ENCODE measurements at places on chromosomes 13 and 19.

DNA sequence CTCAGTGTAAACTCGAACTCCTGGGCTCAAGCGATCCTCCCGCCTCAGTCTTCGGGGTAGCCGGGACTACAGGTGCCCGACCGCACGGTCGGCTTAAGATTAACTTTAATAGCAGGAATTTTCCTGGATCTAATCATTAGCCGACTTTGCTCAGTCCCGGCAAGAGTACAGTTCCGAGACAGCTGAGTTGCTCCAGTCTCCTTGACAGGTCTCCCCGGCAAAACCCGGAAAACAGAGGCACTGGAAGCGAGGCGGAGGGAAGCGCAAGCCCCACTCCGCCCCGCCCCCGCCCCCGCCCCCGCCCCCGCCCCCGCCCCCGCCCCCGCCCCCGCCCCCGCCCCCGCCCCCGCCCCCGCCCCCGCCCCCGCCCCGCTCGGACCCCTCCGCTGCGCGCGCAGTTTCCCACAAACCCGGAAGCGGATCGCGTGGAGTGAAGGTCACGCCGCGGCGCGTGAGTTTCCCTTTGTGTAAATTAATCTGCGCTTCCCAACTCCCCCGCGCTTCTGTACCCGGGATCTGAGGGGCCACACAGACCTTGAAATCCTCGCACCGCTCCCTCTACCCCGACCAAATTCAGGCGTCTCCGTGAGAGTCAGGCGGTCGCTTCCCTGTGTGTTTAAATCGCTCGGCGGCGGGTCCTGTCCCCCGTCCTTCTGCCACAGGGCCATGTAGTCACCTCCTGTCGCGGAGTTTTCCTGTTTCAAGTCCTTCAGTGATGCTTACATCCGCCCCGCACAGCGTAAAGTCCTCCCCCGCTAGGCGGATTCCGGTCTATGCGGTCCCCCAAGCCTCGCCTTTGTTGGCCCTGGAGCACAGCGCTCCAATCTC is at the start of gene ZNF480:
ZNF480 (plus strand) TSS at position 397 of the 828 bp plus-strand sequence. CDS start 3,244 bp downstream, outside the sequence.
- H3K27me3 ChIP-seq: no peaks in the 10 kb centered on the region
- H3K36me3 ChIP-seq: peaks cover 21% of the 10 kb centered on the region
- peak; percentile 90 for DNase-seq
- peak within 1 kb of the TSS; percentile 98 for H3K4me3 ChIP-seq
- peaks cover 14% of the 10 kb centered on the region for H3K4me1 ChIP-seq

DNA sequence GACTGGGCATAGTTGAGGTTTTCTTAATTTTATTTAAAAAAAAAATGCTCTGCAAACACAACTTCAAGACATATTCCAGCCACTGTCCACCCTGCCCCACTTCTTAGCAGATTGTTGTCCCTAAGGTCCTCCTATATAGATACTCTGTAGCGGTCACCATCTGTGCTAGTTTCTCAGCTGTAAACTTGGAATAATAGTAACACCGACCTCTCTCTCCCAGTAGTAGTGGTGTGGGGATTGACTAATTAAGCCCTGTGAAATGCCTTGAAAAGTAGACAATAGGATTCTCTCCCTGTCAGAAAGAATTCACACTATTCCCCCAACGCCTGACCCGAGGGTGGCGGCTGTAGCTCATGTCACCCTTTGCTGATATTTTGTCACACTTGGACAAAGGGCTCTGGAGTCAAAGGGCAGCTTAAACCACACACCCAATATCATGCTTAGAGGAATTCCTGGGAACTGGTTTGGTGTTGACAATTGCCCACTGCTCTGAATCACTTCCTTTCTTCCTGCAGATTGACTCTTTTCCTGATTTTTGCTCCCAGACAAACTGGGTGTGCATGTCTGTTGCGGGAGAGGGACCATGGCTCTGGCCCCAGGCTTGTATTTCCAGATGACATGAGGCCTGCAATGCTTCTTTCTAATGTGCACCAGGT is 9.2 kb upstream of the SERP2 start:
- H3K4me1 ChIP-seq: no peaks in the 10 kb centered on the region
- no peaks in the 10 kb centered on the region for H3K36me3 ChIP-seq
- H3K4me3 ChIP-seq: no peak overlapping the region
- no peak overlapping the region for H3K27ac ChIP-seq
- no peak for DNase-seq

DNA sequence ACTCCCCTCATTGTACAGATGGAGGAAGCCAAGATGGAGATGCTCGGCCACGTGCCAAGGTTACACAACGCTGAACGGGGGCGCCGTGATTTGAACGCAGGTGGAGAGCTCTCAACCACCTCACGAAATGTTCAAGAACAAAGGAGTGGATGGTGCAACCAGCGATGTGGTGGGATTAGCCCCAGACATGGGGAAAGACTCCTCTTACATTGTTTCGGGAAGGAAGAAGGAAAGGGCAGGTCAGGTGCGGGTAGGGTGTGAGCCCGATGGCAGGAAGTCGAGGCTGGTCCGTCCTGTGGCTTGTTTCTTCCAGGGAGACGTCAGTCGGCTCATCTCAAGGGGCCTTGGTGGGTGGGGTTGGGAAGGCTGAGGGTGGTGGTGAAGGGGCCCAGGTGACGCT is 7.1 kb upstream of the KLK14 start:
- no peaks in the 10 kb centered on the region for H3K27me3 ChIP-seq
- DNase-seq: no peak
- H3K36me3 ChIP-seq: no peaks in the 10 kb centered on the region
- H3K27ac ChIP-seq: no peak overlapping the region
- H3K4me3 ChIP-seq: no peak overlapping the region

- H3K4me3 ChIP-seq: no peak overlapping the region
- H3K27me3 ChIP-seq: no peaks in the 10 kb centered on the region
- DNase-seq: no peak
- H3K36me3 ChIP-seq: peaks cover 69% of the 10 kb centered on the region
- no peak overlapping the region for H3K27ac ChIP-seq
- H3K4me1 ChIP-seq: no peaks in the 10 kb centered on the region
Measured at GRCh38 chr19:15170345-15170744, 30.4 kb downstream of the NOTCH3 start.

DNA sequence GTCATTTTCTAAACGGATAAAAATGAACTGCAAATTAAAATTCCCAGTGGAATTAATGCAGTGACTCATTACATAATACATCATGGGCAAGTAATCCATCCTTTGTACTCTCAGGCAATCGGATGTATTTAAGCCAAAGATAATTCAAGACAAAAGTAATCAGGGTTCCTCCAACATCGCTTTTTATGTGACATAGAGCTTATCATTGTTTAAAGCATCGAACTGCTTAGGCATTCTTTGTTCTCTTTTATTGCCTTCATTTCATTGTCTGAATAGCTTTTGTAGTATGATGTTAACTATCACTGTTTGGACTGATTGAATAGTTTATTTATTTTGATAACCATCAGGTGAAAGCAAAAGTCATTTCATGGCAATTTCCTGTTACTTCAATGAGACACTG is 209.4 kb downstream of the ITGBL1 start:
- H3K27ac ChIP-seq: no peak overlapping the region
- H3K4me3 ChIP-seq: no peak overlapping the region
- H3K36me3 ChIP-seq: no peaks in the 10 kb centered on the region

GRCh38 chr19:39138221-39139211 is 12.9 kb downstream of the PAK4 start:
- DNase-seq: no peak
- no peaks in the 10 kb centered on the region for H3K27me3 ChIP-seq
- no peak overlapping the region for H3K27ac ChIP-seq
- H3K36me3 ChIP-seq: no peaks in the 10 kb centered on the region

DNA sequence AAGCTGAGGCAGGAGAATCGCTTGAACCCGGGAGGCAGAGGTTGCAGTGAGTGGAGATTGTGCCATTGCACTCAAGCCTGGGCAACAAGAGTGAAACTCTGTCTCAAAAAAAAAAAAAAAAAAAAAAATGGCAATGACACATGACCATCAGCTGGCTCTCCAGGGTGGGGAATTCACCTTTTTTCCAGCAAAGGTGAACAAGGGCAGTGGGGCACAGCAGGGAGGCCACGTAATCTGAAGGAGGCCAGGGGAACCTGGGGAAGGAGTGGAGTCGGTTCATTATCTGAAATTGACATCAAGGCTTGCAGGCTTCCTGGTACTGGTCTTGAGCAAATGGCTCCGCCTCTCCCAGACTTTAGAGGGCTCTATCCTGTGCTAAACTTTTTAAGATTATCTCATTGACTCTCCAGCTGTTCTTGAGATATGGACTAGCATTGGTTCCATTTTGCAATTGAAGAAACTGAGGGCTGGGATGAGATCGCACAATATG is 28.1 kb downstream of the KEAP1 start:
- no peaks in the 10 kb centered on the region for H3K27me3 ChIP-seq
- peaks cover 11% of the 10 kb centered on the region for H3K4me1 ChIP-seq
- H3K27ac ChIP-seq: no peak overlapping the region
- H3K36me3 ChIP-seq: no peaks in the 10 kb centered on the region

- no peaks in the 10 kb centered on the region for H3K27me3 ChIP-seq
- H3K36me3 ChIP-seq: no peaks in the 10 kb centered on the region
- H3K4me3 ChIP-seq: no peak overlapping the region
- H3K27ac ChIP-seq: no peak overlapping the region
Measured at GRCh38 chr13:50691681-50692263, 151.7 kb downstream of the DLEU7 start.

- H3K27me3 ChIP-seq: peaks cover 18% of the 10 kb centered on the region
- H3K4me1 ChIP-seq: peaks cover 6% of the 10 kb centered on the region
- no peak for DNase-seq
- H3K36me3 ChIP-seq: no peaks in the 10 kb centered on the region
Measured at GRCh38 chr19:35046461-35046860, 4.9 kb downstream of the HPN start.

DNA sequence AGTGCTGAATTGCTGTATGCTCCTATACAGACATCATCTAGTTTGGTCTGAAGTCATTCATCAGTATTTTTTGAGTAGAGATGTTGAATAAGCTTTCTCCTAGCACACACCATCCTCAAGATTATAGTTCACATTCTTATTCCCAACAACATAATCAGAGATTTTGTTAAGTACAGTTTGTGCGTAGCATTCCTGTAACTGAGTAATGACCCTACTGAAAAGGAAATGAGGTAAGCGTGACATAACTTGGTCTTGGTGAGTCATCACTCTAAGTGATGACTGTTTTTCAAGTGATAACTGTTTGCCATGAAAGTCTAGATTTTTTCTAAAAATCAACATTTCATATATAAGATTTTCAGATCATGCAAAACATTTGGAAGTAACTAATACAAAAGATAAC is 18.5 kb upstream of the FAM216B start:
- H3K27ac ChIP-seq: no peak overlapping the region
- no peaks in the 10 kb centered on the region for H3K27me3 ChIP-seq
- no peak overlapping the region for H3K4me3 ChIP-seq
- H3K4me1 ChIP-seq: peaks cover 2% of the 10 kb centered on the region
- DNase-seq: no peak

DNA sequence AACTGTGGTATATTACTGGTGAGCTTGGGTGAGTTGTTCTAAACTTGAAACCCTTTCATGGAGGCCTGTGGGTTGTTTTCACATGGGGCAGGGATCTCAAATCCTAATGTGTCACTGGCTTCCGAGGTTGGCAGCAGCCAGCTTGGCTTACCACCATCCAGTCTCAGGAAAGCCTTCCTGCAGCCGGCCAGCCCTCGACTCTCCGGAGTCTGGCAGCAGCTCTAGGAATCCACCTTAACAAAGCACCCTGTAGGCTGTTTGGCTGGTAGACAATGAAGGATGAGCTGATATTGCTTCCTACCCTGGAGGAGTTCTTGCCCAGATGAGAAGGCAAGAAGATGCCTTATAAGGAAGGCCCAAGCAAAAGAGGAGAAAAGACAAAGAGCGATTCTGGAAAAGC is 188.3 kb downstream of the KLF12 start:
- peak; percentile 64 for DNase-seq
- no peaks in the 10 kb centered on the region for H3K27me3 ChIP-seq
- H3K4me1 ChIP-seq: peaks cover 12% of the 10 kb centered on the region
- no peaks in the 10 kb centered on the region for H3K36me3 ChIP-seq

DNA sequence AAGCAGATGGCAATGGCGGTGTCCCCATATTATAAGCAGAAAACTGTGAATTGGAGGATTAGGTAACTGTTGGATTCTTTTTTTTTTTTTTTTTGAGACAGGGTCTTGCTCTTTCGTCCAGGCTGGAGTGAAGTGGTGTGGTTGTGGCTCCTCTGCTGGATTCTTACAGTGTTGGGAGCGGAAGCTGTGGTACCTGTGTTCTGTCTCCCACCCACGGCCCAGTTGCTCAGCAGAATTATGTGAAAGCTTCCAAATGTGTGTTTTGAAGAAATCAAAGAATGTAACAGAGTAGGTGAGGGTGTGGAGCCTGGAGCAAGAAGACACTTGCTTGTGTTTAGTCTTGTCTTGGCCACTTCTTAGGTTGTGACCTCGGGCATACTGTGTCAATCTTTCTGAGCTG is 295.6 kb downstream of the SHISA2 start:
- peaks cover 13% of the 10 kb centered on the region for H3K4me1 ChIP-seq
- H3K4me3 ChIP-seq: no peak overlapping the region
- H3K36me3 ChIP-seq: no peaks in the 10 kb centered on the region
- no peak for DNase-seq
- H3K27me3 ChIP-seq: no peaks in the 10 kb centered on the region

DNA sequence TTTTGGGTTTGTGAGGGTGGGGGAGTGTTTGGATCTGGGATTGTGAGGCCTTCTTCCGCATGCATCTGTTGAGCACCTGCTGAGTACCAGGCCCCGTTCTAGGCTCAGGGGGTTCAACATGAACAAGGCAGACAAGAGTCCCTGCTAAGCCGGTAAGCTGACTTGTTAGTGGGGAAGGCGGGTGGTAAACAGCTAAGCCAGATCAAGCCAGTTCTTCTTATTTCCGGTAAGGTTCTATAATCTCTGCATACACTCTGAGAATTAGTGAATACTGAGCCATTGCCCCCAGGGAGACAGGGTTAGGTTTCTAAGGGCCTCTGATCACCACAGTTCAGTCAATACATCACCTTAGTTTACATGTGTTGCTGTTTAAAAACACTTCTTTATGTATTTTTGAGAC is 9.9 kb upstream of the EHD2 start:
- no peak overlapping the region for H3K4me3 ChIP-seq
- no peak for DNase-seq
- H3K27me3 ChIP-seq: peaks cover 3% of the 10 kb centered on the region
- no peak overlapping the region for H3K27ac ChIP-seq

DNA sequence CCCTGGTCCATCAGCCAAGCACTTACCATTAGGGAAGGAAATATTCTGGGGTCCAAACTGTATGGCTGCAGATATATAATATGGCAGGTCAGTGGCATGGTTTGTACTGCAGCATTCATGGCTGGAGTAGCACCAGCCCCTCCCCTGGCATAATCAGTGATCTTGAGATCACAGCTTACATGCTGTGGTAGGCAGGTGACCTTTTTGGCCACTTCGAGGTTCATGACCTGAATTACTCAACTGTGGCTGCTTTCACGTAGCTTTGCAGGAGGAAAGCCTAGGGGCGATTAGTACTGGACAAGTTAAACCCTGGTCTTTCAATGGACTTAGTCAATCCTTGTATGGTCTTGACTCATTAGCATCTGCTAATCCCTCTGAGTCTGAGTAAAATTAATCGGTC is 169.8 kb downstream of the SPRY2 start:
- no peak for DNase-seq
- H3K4me3 ChIP-seq: no peak overlapping the region
- no peaks in the 10 kb centered on the region for H3K27me3 ChIP-seq
- no peaks in the 10 kb centered on the region for H3K4me1 ChIP-seq
- no peaks in the 10 kb centered on the region for H3K36me3 ChIP-seq
